Endothelial cell of umbilical vein (primary cell): ENCODE measurements at places on chromosomes 16 and 17.

GRCh38 chr17:69597898-69598692 is 183.6 kb downstream of the MAP2K6 start:
- DNase-seq: peak; percentile 82

GRCh38 chr17:82217530-82218204 is 5.0 kb upstream of the CCDC57 start:
- peak; percentile 79 for DNase-seq

DNA sequence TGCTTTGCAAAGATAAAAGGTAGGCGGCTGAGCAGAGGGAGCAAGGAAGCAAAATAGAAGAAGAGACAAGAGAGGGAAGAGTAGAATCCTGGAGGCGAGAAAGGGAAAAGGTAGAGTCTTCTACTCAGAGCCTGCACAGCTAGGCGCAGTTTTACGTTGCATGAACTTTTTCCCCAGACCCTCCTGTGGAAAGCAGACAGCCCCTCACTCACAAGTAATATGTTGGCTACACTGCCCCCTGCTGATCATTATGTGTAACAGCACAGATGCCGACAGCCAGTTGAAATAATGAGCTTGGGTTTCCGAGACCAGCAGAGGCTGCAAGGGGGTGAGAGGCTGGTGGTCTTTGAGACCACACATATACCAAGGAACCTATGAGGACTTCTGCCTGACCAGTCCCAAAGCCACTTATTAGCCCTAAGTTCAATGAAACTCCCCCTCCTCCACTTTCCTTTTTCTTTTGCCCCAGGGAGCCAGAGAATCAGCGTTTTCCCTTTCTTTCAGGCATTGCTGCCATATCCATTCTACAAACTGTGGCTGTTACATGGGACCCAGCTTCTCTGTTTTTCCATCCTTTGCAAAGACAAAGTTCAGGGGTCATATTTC is 22.5 kb upstream of the CMTR2 start:
- DNase-seq: peak; percentile 28

GRCh38 chr17:29977836-29978235 is 36.4 kb downstream of the EFCAB5 start:
- DNase-seq: no peak

- DNase-seq: peak; percentile 51
Measured at GRCh38 chr17:64950871-64951270, 31.6 kb upstream of the LRRC37A3 start.

DNA sequence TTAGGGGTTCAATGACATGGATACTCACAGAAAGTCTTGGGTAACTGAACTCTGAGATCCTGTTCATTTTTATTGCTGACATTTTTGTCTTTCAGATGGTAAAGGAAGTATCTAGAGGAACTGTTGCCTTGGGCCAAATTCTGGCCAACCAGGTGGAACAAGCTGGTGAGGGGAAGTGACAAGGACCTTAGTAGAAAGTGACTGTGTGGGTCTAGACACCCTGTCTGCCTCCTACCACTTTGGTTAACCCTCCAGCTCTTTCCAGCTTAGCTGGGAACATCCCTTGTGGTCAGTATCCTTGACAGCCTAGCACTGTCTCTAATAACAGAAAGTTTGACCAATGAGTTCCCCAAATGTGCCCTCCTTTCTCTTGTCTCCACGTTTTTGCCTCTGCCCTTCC is 28.8 kb upstream of the PRKCB start:
- DNase-seq: no peak

DNA sequence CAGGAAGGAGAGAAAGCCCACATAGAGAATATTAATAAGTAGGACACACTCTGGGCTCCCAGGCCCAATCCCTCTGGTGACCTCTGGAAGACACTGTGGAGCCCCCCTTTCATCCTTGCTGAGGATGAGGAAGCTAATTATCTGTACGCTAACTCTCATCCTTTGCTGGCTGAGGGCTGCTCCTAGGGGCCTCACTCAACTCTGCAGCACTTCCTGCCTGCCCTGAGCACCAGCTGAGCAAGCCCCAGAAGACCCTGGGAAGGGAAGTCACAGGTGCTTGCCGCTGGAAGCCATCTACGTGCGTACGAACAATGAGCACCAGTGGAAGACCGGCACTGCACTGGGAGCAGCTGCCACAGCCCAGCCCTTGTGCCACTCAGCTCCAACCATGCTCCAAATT is 145.8 kb upstream of the CDH5 start:
- no peak for DNase-seq

DNA sequence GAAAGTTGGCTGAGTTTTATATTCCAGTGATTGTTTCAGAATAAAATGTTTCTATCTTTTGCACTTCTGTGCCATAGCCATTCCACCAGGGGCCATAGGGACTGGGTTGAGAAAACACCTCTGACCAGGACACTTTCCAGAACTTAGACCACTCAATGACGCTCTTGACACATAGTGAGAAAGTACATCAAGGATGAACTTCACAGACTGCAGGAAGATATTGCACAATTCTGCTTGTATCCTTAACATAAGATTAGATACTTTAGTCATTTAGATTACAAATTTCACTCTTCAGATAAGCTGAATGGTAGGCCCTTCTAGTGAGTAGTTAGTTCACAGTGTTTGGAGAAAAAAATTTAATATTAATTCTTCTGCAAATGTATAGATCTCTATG is 13.0 kb upstream of the MPHOSPH6 start:
- no peak for DNase-seq

- peak; percentile 3 for DNase-seq
Measured at GRCh38 chr16:51408357-51408756, 257.3 kb upstream of the SALL1 start.

DNA sequence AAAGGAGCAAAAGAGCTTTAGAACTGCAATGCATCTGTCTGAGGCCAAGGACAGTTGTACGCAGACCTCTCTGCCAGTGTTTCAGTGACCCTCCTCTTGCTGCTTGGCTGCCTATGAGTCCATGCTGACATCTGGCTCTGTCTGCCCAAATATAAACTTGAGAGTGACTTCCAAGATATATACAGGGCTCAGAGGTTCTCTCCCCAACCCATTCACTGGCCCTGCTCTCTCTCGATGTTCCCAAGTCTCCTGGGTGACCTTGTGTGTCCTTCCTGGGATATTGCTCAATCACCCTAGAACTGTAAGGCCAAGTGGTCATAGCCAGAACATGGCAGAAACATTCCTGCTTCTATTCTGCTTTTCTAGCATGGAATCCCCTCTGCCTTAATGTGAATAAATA is 716.3 kb downstream of the WWOX start:
- DNase-seq: no peak

DNA sequence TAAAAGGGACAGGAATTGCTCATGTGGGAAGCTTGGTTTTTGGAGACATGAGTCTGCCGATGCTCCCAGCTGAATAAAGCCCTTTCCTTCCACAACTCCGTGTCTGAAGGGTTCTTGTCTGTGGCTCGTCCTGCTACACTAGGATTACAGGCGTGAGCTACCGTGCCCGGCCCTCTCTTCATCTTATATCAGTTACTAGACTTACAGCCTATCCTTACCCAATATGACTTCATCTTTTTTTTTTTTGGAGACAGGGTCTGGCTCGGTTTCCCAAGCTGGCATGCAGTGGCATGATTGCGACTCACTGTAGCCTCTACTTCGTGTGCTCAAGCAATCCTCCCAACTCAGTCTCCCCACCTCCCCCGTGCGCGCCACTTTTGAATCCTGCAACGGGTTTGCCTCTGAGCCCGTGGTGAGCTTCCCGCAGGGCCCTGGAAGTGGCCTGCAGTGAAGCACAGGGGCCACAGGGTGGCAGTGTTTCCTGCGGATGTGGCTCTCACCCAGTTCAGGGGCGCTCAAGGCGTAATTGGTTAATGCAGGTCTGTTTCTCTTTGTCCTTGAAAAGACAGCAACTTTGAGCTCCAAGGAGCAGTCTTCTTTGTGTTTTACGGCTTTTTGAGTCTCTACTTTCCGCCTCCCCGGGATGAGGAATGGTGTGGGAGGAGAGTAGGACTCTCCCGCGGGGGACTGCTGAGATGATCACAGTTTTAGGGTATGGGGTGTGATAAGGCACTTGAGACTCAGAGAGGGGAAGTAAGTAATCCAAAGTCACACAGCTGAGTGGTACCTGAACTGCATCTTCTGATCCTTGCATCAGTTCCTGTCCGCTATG is 22.7 kb upstream of the GPRC5B start:
- peak; percentile 73 for DNase-seq

DNA sequence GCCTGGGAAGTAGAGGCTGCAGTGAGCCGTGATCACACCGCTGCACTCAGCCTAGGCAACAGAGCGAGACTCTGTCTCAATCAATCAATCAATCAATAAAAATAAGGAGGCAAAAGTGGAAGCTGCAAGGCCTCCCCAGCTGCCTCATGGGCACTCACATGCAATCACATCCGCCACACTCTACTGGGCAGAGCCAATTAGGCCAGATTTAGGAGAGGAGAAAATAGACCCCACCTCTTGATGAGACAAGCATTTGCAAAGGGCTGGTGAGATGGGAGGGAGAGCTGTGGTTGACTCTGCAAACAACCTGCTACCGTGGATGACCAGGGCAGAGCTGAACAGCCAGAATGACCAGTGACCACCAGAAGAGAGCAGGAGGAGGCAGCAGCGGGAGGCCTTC is 14.7 kb upstream of the GSG1L start:
- DNase-seq: no peak

- DNase-seq: no peak
Measured at GRCh38 chr16:79276501-79276900, 324.0 kb downstream of the MAF start.

DNA sequence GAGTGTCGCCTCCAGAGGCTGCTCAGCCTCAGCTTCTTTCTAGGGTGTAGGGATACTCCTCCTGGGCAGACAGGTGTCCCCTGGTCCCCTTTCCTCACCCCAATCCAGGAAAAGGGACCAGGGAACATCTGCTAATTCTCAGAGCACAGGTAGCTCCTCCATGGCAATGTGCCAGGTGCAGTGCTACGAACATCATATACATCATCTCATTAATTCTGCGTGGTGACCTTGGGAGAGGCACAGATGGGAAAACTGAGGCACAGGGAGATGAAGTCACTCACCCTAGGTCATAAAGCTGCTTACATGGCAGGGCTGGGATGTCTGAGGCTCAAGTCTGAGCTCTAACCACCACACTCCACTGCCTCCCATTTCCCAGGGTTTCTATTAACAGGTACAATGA is 11.7 kb downstream of the HDAC5 start:
- no peak for DNase-seq

DNA sequence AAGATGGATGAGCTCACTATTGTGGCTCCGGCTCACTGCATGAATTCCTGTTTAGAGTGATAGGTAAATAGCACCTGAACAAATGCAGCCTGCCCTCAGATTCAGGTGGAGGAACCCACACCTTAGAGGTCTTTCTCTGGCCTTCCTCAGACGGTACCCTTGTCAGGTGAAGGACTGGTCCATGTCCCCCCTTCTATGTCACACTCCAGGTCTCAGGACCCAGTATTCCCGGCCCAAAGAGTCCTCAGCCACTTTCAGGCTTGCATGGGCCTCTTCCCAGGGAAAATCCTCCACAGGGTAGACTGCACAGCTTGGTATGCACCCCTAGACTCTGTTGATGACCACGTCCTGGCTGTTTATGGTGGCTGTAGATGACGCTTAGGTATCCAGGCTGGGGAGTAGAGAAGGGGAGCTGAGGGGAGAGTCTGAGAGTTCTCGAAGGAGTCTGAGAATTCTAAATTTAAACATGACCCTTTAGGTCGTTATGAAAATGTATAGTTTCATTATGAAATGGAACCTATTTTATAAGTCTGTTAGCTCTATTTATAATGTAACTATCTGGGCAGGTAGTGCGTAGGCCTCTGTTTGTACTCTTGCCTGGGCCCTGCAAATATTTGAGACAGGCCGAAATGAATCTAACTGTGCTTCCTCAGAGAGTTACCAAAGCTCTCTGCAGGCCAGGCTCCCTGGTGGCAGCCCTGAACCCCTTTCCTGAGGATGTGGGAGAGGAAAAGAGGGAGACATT is 32.5 kb upstream of the CCR7 start:
- no peak for DNase-seq

DNA sequence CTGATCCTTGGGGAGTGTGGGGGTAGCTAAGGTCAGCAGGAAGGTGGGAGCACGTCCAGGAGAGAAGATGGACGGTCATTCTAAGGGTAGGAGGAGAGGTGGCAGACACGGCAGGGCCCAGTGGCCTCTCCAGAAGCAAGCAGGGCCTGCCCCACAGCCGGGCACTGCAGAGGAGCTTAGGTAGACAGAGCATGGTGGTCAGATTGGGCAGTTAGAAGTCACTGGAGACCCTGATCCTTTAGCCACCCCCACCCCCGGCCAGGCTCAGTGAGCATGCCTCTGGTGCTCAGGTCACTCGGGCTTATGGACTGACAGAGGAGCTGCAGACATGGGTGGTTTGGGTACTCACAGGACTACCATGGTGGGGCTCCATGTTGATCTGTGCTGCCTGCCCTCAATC is 26.3 kb downstream of the NLRP1 start:
- DNase-seq: no peak

DNA sequence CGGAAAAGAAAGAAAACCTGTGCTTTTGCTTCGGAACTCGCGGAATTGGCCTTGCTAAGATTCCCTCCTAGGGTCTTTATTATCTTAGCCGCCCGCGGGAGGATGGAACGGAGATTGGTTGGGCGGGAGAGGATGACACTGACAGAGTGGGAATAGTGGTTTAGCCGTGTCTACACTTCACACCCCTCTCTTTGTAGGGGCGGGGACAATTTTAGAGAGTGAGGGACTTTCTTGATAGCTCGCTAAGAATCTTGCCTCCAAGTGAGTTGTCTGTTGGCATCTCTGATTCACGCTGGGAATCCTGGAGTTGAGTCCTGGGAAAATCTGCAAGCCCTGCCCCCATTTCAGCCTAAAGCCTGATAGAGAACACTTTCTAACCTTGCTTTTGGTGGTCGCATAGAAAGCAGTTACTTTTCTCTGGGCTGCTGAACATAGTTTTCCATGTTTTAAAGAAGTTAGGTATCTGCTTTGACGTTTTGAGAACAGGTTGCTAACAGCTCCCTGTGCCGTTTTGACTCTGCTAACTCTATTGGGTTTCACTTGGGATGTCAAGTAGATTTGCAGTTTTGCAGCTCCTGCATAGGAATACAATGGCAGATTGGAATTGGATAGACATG is 697 bp downstream of the NOL11 start:
- no peak for DNase-seq

- no peak for DNase-seq
Measured at GRCh38 chr17:53721101-53721500, 101.6 kb upstream of the KIF2B start.

GRCh38 chr17:8900207-8900606 is 32.7 kb upstream of the PIK3R6 start:
- DNase-seq: no peak

GRCh38 chr17:48528153-48528935 is 2.5 kb downstream of the HOXB1 start:
- DNase-seq: no peak

DNA sequence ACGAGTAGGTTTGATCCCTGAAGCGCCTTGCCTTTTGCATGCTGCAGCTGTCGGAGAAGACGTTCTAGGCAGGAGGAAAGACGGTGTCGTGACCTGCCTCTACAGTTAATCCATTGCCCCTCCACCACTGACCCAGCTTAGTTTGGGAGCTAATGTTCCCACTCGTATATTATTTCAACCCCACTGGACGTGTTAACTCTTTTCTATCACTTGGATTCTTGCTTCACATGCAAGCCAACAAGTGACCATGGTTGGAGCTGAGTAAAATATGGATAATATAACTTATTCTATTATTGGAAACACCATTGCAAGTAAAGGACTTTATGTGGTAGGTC is 681 bp downstream of the CALCOCO2 start:
- no peak for DNase-seq

GRCh38 chr17:43714465-43715149 is 44.0 kb downstream of the SOST start:
- DNase-seq: peak; percentile 14
